ENCODE measurements at places on chromosomes 4 and X. TPM values are rescaled to one million over a fixed set of nuclear protein-coding genes. Genes with fewer than 3 reads are reported as not detected.

DNA sequence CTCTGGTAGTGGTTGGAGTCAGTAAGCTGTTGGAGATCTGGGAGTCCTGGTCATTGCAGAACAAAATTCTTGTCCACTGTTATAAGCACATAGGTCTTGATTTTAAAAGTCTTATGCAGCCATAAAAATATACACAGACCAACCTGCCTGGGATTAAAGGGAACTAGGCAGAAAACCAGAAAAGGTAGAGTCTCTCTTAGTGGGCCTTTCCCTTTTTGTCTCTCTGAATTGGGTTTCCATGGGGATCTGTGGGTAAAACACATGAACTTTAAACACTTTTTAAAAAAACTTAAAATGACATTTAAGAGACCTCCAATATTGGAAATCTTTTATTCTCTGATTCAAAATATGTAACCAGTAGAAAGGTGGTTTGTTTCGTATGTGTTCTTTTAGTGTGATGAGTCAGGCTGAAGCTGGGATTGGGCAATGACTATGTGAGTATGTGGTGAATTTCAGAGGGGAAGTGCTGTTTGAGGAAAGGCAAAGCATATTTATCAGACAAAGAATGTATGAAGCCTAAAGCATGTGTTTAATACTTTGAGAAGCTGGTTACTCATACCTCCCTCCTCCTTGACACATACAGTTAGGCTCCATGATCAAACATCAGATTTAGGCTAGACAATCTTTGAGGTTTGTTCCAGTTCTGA, 29.6 kb downstream of the SLC16A2 start:
- DNase-seq, result no peak

Gene BCLAF3
- total RNA-seq, result 39.1 TPM

GRCh38 chrX:21838937-21839333, 482 bp upstream of the MBTPS2 start:
- DNase-seq, result no peak

DNA sequence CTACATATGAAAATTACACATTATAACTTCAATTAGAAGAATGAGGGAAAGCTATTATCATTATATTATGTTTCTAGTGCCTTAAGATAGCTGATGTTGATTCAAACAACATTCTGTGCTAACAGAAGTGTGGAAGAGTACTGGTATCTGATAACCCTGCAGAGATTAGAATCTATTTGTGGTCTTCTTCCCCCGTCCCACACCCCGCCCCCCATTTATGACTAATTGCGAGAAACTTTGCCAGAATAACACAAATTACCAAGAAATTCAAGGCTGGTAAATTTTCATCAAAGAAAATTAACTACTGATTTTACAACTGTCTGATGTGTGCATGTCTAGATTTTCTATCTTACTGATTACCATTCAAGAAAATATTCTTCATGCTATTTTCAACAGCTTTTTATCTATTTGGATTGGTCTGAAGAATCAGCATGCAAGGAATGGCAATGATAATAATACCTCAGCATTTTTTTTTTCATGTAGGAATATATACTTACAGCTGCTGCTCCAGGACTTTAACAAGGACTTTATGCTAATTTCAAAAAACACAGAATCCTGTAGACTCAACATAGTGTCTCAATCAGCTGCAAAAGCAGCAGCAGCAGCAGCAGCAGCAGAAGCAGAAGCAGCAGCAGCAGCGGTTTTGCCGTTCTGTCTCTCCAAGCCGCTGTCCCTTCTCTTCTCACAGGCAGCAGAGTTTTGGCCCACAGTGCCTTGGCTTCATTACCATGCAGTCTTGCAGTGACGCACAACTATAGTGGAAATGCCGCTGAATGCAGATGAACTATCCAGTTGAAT, 126.7 kb downstream of the FRYL start:
- DNase-seq, result no peak

DNA sequence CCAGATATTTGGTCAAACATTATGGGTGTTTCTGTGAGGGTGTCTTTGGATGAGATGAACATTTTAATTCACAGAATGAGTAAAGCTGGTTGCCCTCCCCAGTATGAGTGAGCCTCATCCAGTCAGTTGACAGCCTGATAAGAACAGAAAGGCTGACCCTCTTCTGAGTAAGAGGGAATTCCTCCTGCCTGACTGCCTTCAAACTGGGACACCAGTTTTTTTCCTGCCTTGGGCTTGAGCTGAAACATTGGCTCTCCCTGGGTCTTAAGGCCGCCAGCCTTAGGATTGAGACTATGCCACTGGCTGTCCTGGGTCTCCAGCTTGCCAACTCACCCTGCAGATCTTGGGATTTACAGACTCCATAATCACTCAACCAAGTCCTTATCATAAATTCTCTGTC, 14.5 kb upstream of the MAML3 start:
- no peak for DNase-seq

Gene RADX
- 9.4 TPM for total RNA-seq

Data from frontal cortex (tissue), 4 donors.